ENCODE measurements at places on chromosomes 13 and 19.
A peak's percentile ranks its signal among the peaks of the same experiment; 100 is the strongest.

GRCh38 chr19:17245535-17245984, at the start of gene NR2F6:
Gene NR2F6, minus strand, starts transcription at chr19:17245919. Its CDS starts 699 bp downstream, at chr19:17245220.
- no peaks in the 10 kb centered on the region for H3K27me3 ChIP-seq
- H3K4me3 ChIP-seq: peak within 1 kb of the TSS; percentile 87
- DNase-seq: no peak
- peaks cover 73% of the 10 kb centered on the region for H3K4me1 ChIP-seq
- no peaks in the 10 kb centered on the region for H3K36me3 ChIP-seq
- peak within 1 kb of the TSS; percentile 91 for H3K27ac ChIP-seq

DNA sequence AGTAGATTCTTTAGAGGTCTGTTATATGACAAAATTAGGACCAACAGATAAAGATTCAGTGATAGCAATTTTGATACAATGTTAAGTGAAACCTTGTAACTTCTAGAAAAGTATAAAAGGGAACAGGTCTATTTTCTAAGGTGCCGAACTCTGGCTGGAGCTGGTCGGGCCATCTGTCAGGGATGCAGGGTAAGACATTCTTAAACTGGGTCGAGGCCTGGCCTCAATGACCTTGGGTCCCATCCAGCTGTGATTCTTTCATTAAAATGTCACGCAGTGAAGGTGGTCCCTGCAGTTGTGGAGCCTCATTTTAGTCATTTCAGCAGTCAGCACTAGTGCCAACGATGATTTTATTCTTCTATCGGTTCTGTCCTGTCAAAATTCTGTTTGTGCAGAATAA, 271.9 kb upstream of the SPRY2 start:
- no peak overlapping the region for H3K4me3 ChIP-seq
- no peak overlapping the region for H3K27ac ChIP-seq
- no peak for DNase-seq
- no peaks in the 10 kb centered on the region for H3K36me3 ChIP-seq
- no peaks in the 10 kb centered on the region for H3K4me1 ChIP-seq

- H3K27ac ChIP-seq: no peak overlapping the region
- no peaks in the 10 kb centered on the region for H3K36me3 ChIP-seq
- DNase-seq: no peak
- H3K4me3 ChIP-seq: no peak overlapping the region
- no peaks in the 10 kb centered on the region for H3K27me3 ChIP-seq
Observed at GRCh38 chr13:75398072-75398471, 83.9 kb downstream of the TBC1D4 start.

DNA sequence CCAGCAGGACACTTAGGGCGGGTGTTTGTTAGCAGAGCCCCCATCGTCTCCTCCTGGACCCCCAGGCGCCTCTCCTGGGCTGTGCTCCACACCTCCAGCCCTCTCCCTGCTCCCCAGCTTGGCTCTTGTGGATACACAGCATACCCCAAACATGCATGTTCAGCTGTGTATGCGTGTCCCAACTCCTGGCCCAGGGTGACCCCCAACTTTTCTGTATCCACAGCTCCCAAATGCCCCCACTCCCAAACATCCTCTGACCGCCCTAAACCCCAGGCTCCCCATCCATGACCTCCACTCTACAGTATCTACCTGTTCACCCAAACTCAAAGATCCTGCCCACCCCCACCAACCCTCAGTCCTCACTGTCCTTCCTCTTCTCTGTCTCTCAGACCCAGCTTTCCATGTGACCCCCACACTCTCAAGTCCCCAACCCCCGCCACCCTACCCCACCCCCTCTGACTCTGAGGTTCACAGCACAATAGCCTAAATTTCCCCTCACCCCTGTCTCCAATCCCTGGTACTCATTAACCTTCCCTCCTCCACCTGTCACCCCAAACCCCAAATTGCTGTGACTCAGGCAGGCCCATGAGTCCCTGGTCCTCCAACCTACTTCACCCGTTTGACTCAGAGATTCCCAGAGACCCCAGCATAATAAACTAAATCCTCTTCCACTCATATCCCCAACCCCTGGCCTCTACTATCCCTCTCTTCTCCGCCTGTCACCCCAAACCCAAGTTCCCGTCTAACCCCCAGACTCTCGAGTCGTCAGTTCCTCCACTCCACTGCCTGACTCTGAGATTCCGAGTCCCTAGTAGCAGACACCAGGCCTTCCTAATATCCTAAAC, 968 bp downstream of the UBE2M start:
- peak overlapping the region; percentile 99 for H3K4me3 ChIP-seq
- H3K27ac ChIP-seq: peak overlapping the region; percentile 98
- H3K27me3 ChIP-seq: no peaks in the 10 kb centered on the region
- H3K36me3 ChIP-seq: peaks cover 10% of the 10 kb centered on the region

- peak; percentile 23 for DNase-seq
- no peaks in the 10 kb centered on the region for H3K27me3 ChIP-seq
- peak overlapping the region; percentile 88 for H3K27ac ChIP-seq
Observed at GRCh38 chr19:15379999-15380647, 536 bp upstream of the AKAP8 start.

GRCh38 chr13:98326291-98326690, 149.2 kb upstream of the RNF113B start:
- H3K36me3 ChIP-seq: no peaks in the 10 kb centered on the region
- H3K27me3 ChIP-seq: no peaks in the 10 kb centered on the region
- H3K27ac ChIP-seq: no peak overlapping the region
- no peak overlapping the region for H3K4me3 ChIP-seq
- no peak for DNase-seq

GRCh38 chr13:100464006-100464405, 124.6 kb downstream of the GGACT start:
- no peak overlapping the region for H3K4me3 ChIP-seq
- no peak overlapping the region for H3K27ac ChIP-seq
- no peaks in the 10 kb centered on the region for H3K36me3 ChIP-seq
- no peak for DNase-seq
- no peaks in the 10 kb centered on the region for H3K4me1 ChIP-seq

GRCh38 chr19:16295057-16295456, 29.6 kb upstream of the KLF2 start:
- no peaks in the 10 kb centered on the region for H3K36me3 ChIP-seq
- H3K4me3 ChIP-seq: no peak overlapping the region
- peaks cover 21% of the 10 kb centered on the region for H3K4me1 ChIP-seq
- no peaks in the 10 kb centered on the region for H3K27me3 ChIP-seq
- H3K27ac ChIP-seq: no peak overlapping the region

- no peaks in the 10 kb centered on the region for H3K27me3 ChIP-seq
- H3K4me1 ChIP-seq: peaks cover 47% of the 10 kb centered on the region
- DNase-seq: no peak
- peak overlapping the region; percentile 76 for H3K27ac ChIP-seq
Observed at GRCh38 chr19:4969292-4969771, 419 bp downstream of the KDM4B start.

- peaks cover 94% of the 10 kb centered on the region for H3K4me1 ChIP-seq
- H3K27ac ChIP-seq: peak overlapping the region; percentile 90
- no peaks in the 10 kb centered on the region for H3K27me3 ChIP-seq
- H3K4me3 ChIP-seq: no peak overlapping the region
- no peak for DNase-seq
Observed at GRCh38 chr19:1256646-1257474, 8.5 kb downstream of the MIDN start.

- H3K27ac ChIP-seq: no peak overlapping the region
- H3K4me3 ChIP-seq: no peak overlapping the region
- no peak for DNase-seq
- no peaks in the 10 kb centered on the region for H3K27me3 ChIP-seq
Observed at GRCh38 chr19:32748497-32748896, 28.9 kb downstream of the TDRD12 start.

DNA sequence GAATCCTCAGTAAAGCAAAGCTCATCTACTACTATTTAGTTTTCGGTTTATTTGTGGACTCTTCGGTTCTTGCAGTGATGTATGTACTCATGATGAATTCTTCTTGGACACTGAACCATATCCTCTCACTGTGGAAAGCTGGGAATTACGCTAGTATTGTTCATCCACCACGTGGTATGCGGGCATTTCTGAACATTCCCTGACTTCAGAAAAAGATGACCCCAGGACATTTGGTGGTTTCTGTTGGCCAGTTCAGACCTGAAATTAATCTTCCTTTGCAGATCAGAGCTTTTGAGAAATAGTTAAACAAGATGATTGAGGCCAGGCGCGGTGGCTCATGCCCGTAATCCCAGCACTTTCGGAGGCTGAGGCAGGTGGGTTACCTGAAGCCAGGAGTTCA, 25.3 kb upstream of the FBN3 start:
- no peak for DNase-seq
- no peak overlapping the region for H3K27ac ChIP-seq
- H3K27me3 ChIP-seq: no peaks in the 10 kb centered on the region
- no peak overlapping the region for H3K4me3 ChIP-seq
- no peaks in the 10 kb centered on the region for H3K4me1 ChIP-seq
- H3K36me3 ChIP-seq: no peaks in the 10 kb centered on the region

- H3K36me3 ChIP-seq: no peaks in the 10 kb centered on the region
- no peak for DNase-seq
- H3K27me3 ChIP-seq: peaks cover 41% of the 10 kb centered on the region
- H3K4me1 ChIP-seq: no peaks in the 10 kb centered on the region
- no peak overlapping the region for H3K4me3 ChIP-seq
- H3K27ac ChIP-seq: no peak overlapping the region
Observed at GRCh38 chr13:111145071-111145470, 30.0 kb downstream of the ARHGEF7 start.

Data from HCT116 (cell line).